ENCODE measurements at places on chromosomes 16 and 17. TPM values are rescaled to one million over a fixed set of nuclear protein-coding genes. Genes with fewer than 3 reads are reported as not detected.

GRCh38 chr16:52191531-52192134 is 355.3 kb downstream of the TOX3 start:
- DNase-seq = peak; percentile 13

DNA sequence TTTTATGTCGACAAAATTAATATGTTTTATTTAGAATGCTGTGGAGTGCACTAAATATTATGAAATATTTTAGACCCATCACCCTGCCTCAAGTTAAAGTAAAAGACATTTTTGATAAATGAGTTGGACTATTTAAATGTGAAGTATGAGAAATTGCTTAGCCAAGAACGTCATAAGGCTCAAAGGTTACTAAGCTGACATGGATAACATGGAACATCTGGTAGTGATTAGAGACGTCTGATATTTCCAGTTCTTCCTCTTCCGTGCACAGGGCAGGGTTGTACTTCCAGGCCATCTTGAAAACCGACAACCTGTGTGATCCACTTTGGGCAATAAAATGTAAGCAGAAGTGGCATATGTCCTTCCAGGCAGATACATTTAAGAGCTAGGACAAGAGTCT is 7.2 kb upstream of the CCL8 start:
- no peak for DNase-seq

DNA sequence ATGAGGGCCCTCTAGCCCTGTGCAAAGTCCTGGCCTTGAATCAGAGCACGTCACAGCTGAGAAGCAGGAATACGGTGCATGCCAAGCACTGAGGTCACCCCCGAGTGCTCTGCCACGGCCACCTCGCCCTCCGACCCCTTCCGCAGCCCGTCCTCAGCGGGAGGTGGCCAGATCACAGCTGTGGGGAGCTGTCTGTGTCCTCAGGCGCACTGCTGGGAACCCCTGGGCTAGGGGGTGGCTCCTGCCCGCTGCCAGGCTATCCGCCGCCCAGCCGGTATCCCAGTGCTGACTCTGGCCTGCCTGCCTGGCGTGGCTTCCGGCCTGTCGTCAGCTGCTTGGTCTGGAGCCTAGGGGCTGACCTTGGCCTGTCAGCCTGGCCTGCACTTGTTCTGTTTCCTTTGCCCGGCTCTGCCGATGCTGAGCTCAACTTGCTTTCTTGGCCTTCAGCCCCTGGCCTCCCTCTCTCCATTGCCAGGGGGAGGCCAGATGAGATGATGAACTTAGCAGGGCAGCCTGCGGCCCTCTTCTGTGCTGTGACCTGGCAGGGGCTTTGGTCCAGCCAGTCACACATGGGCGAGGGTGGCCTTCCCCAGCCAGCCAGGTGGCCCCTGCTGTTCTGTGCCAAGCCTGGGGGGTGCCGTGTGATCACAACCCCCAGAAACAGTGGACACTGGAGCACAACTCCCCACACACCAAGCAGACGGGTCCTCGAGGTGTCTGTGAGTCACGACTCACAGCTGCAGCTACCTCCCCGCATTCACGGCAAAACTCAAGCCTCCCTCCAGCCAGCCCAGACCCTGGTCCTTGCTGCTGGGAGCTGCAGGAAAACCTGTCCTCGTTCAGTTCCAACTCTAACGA is 77.3 kb downstream of the ZDHHC7 start:
- DNase-seq = no peak

DNA sequence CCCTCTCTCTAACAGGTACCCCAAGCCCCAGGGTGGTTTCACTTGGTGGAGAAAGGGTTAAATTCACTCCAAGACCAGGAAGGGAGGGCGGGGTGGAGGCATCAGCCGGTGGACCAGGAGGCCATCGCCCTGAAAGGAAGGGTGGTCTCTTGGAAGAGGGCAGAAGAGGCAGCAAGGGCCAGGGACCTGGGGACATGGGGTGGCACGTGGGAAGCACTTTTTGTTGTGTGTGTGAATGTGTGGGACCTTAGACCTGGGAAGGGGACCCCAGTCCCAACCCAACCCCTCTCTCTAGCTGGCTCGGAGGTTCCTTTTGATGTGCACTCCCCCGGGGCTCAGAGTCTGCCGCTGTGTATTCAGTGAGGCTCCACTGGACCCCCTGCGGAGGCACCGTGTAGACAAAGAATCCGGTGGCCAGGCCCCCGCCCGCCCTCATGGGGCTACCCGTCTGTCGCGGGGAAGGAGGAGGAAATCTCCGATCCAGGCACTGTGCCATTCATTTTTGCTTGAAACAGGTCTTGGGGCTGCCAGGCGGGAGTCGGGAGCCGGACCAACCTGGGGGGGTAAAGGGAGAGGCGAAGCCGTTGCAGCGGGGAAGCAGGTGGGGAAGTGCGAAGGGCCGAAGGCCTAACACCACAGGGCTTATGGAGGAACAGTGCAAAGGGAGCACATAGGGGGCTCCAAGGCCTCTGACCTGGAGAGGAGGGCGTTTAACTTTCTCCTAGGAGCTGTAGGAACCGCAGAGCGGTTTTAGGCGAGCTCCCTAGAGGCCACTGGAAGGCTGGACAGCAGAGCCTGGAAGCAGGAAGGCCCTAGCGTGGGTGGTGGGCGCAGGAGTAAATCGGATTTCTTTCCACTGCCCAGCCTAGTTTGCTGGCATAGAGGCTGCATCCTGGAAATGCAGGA is 3.2 kb upstream of the WNT3 start:
- DNase-seq = no peak

- no peak for DNase-seq
Measured at GRCh38 chr17:73228748-73229236, 32.9 kb downstream of the CPSF4L start.

DNA sequence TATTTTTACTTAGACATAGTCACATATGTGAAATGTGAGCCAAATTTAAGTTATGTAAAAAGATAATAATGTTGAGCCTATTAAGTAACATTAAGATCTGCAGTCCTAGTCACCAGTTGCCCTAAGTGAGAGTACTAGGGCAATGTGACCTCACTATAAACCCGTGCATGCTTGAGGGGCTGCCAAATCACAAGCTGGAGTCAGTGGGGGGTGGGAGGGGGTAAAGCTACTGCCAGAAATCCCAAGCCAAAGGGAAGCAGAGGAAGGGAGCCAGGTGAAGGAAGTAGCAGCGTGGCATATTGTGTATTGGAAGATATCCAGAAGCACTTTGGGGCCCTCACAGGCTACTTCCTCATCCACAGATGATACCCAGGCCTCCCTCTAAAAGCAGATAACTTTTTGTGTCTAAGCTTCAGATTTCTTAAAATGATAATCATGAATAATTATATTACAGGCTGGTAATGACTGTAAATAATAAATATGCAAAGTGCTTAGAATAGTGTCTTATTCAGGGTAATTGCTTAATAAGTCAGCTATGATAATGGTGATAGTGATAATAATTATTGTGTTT is 134.1 kb downstream of the CA10 start:
- DNase-seq = no peak

GRCh38 chr16:51759329-51759728 is 608.3 kb upstream of the SALL1 start:
- DNase-seq = no peak

- no peak for DNase-seq
Measured at GRCh38 chr16:69345923-69346322, 5.7 kb downstream of the TMED6 start.

GRCh38 chr16:4323845-4324488 is 8.1 kb downstream of the GLIS2 start:
- no peak for DNase-seq

GRCh38 chr17:79943347-79944241 is 92.1 kb downstream of the TBC1D16 start:
- no peak for DNase-seq

- no peak for DNase-seq
Measured at GRCh38 chr16:50390914-50391716, 22.3 kb upstream of the BRD7 start.

- DNase-seq = peak; percentile 53
Measured at GRCh38 chr16:28311913-28312312, 19.6 kb downstream of the SBK1 start.

GRCh38 chr16:73572135-73572828 is 524.4 kb upstream of the ZFHX3 start:
- no peak for DNase-seq

DNA sequence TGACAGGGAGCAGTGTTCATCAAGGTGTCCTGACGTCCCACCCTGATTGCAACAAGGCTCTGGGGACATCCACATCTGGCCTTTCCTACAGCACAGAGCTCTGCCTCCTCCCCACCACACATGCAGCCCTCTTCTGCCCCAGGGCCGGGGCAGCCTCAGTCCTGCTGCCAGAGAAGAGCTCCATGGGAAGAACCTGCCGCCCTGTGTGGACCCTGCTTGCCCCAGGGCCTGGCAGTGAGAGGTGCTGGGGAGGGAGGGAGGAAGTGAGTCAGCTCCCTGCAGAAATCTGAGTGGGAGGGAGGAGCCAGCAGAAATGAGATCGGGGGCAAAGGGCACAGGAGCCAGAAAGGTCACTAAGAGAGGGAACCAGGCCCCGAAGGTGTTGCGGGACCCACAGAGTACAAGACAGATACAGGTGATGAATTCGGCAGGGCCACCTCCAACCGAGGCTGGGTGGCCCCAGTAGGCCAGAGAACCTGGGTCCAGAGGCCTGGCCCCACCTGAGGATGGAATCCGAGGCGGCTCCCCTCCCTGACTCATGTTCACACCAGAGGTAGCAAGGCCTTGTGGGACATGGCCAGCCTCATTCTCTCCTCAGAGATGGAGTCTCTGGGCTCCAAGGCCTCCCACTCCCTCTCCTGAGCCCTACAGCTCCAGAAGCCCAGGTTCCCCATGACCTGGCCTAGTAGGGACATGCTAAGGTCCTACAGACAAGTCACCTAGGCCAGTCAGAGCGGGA is 24.8 kb downstream of the MYO18A start:
- peak; percentile 69 for DNase-seq

GRCh38 chr17:11293480-11293879 is 52.5 kb downstream of the SHISA6 start:
- DNase-seq = no peak

DNA sequence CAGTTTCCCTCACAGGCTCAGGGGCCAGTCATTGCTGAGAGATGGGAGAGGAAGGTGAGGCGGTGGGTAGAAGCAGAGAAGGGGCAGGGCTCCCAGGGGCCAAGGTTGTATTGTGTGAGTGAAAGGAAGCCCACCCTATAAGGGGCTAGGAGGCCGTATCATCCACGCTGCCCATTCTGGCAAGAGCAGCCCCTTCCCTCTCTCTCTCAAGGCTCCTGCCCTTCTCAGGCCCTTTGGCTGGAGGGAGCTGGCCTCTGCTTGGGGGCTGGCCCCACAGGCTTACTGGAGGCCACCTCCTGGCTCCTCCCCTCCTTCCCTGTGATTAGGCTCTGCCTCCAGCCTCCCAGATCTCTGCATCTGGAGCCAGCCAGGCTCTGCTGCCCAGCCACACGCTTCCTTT is 7.6 kb downstream of the TBKBP1 start:
- DNase-seq = no peak

DNA sequence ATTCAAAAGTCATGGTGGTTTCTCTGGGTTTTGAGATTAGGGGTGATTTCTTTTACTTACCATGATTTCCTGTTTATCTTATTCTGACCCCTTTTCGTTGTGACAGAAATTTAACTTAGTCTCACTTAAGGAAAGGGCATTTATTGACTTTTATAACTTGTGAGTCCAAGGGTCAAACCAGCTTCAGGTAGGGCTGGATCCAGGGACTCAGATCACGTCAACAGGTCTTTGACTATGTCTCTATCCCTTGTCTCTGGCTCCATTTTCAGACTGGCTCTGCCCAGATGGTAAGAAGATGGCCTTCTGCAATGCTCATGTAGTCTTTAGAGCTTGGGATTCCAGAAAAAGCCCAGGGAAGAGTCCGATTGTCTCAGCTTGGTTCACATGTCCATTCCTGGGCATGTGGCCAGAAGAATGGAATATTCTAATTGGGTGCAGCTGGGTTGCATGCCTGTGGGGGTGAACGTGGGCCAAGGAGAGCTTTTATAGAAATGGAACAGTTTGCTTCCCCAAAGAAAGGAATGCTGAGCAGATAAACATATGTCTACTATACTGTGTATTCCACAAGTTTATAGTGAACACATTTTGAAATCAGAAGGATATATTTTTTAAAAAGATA is 13.4 kb downstream of the USP43 start:
- no peak for DNase-seq

- DNase-seq = no peak
Measured at GRCh38 chr16:2033057-2033908, 6.6 kb downstream of the NHERF2 start.

GRCh38 chr16:49754495-49755312 is 101.2 kb downstream of the ZNF423 start:
- no peak for DNase-seq

DNA sequence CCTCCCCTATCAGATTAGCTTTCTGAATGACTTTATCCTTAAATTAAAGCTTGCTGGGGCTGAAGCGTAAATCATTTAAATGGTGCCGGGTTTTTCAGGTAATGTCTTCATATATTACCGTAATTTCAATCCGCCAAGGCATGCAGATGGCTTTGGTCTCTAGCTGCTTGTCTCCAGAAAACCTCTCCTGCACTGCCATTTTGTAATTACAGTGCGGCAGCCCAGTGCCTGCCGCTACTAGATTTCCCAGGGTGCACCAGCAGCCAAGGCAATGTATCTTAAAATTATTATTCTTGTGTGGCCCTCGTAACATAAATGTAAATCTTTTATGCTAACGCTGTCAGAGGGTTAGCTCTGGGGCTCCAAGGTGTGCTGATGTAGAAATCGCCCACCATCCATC is 208.5 kb downstream of the TMEM114 start:
- no peak for DNase-seq

- no peak for DNase-seq
Measured at GRCh38 chr16:85829751-85830445, 30.4 kb downstream of the COX4I1 start.

DNA sequence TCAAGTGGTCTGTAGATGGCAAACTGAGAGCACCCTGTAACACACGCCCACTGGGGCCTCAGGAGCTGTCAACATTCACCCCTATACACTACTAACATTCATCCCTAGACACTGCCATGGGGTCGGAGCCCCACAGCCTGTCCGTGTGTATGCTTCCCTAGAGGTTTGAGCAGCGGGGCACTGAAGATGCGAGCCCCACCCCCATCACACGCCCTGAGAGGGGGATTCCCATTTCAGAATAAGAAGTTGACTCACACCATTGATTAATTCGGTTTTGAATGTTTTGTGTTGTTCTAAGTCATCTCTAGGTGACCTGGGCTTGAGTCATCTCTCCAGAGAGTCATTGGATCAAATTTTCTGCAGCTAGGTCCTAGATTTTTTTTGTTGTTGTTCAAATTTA is 37.3 kb upstream of the MMD start:
- no peak for DNase-seq

- DNase-seq = no peak
Measured at GRCh38 chr17:74116087-74116717, 87.3 kb upstream of the RPL38 start.

SOX15 gene
- total RNA-seq = 1.0 TPM

RAD51D gene
- total RNA-seq = 29.2 TPM

CMTM1 gene
- 12.2 TPM for total RNA-seq

EIF3C gene
- 323 TPM for total RNA-seq

GLP2R gene
- total RNA-seq = not detected

VPS35L gene
- total RNA-seq = 42.2 TPM

KRTAP4-1 gene
- not detected for total RNA-seq

Data from CD4-positive, alpha-beta memory T cell (primary cell).